Activated naive CD4-positive, alpha-beta T cell treated with anti-CD3 and anti-CD28 coated beads for 36 hours (primary cell): ENCODE measurements at places on chromosomes 1 and 21.
A peak's percentile ranks its signal among the peaks of the same experiment; 100 is the strongest.

DNA sequence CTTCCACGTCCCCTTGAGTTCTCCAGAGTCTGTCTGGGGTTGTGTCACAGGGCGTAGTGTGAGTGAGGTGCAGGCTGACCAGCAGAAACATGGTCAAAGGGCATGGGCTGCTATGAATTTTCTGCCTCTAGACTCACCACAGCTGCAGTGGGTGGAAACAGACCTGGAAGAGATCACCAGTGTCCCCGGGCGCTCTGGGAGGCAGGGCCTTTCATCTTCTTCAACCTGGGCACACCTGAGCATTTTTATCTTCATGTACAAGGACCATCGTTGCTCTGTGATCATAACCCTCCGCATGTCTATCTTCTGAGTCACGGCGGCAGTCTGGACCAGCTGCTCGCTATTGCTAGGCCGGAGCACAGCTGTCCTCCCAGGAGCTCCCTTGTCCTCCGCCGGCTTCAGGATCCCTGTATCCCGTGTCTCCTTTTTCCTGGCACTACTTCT lies 29.6 kb downstream of the DEGS1 start:
- no peak for DNase-seq

- DNase-seq, result no peak
Observed at GRCh38 chr1:180937624-180938225, 25.0 kb downstream of the KIAA1614 start.

DNA sequence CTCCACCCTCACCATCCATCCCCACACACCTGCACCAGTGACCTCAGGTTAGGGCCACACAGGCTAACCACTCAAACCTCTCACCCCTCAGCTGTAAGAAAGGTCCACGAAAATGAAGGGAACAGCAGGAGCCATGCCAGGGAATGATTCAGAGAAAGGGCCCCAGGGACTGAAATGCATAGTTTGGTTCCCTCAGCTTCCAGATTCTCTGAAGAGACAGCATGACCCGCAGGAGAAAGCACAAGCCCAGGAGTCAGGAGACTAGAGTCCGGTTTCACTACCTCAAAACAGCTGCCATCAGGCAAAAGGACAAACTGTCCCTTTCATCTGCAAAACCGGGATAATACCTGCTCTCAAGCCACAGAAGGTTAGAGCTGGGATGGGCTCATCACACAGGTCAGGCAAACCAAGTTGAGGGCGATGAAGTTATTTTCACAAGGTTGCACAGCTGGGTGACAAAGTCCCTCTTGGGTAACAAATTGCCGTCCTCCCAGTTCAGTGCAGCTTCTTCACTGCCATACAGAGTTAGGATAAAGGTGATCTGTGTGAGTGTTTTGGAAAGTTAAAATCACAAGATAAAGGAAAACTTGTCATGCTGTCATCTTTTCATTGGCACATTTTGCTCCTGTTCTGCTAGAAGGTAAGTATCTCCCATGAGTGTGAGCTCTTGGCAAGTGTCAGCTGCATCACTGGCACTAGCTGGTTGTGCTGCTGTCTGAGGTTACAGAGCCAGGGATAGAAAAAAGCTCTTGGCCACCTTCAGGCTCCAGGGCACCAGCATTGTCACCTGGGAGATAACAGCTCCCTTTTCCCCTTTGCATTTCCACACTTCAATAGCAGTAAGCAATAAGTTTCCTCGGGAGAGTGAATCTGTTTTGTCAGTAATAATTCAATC lies 120.4 kb downstream of the KCNH1 start:
- DNase-seq, result no peak

- DNase-seq, result no peak
Observed at GRCh38 chr1:168390271-168390670, 109.6 kb downstream of the TBX19 start.

DNA sequence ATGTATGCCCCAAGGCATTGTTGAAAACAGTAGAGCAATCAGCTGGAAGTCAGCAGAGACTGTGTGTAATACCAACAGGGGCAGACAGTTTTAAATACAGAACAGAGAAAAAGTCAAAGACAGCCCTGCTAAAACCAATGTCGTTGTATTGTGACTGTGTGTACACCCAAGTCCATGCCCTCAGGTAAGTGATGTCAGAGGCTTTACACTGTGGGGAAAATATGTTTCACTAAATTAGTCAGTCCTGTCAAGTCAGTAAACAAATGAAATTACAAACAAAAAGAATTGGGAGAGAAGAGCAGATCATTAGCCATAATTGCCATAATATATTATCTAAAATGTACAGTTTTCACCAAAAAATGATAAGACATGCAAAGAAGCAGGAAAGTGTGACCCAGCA lies 2.4 kb upstream of the CYP2J2 start:
- no peak for DNase-seq

GRCh38 chr1:229258031-229258756 lies 12.7 kb upstream of the RAB4A start:
- DNase-seq, result peak; percentile 75

GRCh38 chr1:227093309-227093708 lies 153.2 kb downstream of the COQ8A start:
- no peak for DNase-seq

- no peak for DNase-seq
Observed at GRCh38 chr21:32499249-32500055, 85.9 kb downstream of the TCP10L start.

DNA sequence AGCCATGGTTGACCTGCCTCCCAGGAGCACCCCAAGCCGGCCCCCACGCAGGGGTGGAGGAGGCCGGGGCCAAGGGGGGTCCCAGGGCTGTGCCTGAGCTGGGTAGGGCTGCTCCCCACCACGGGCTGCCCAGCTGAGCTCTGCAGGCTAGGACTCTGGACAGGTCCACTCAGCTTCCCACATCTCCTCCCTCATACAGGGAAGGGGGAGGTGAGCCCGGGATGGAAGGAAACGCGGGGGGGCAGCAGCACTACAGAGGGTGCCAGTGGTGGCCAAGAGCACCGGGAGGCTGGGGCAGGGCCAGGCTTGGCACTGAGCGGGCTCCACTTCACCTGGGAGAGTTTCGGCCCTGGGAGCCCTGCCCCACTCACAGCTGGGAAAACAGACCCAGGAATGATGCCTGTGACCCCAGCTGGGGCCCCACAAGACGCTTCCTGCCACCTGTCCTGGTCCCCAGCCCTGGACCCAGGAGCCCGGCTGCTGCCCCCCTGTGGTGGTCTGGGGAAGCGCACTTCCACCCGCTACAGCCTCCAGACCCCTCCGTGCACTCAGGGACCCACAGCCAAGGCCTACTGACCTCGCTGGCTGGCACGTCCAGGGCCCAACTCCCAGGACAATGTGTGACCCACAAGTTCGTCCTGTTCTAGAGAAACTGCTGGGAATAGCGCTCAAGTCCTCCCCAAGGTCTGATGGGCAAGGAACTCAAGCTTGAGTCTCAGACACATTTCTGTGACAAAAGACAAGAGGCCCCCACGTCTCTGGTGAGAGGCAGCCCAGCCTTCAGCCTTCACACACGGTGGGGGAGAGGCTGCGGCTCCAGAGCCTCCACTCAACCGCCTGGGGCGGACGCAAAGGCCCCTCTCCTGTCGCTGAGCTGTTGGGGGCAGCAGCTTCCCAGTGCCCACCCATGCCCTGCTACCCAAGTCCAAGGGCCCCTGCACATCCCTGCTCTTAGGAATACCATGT lies 3.0 kb downstream of the AURKAIP1 start:
- DNase-seq, result peak; percentile 85

GRCh38 chr1:64757213-64757612 lies 12.3 kb downstream of the RAVER2 start:
- no peak for DNase-seq

GRCh38 chr1:110872745-110873720 lies at the start of gene CD53:
Gene CD53, plus strand, starts transcription at chr1:110873148. Its CDS starts 18,261 bp downstream, at chr1:110891409.
- peak; percentile 72 for DNase-seq

- DNase-seq, result no peak
Observed at GRCh38 chr1:55197099-55197498, 18.1 kb downstream of the USP24 start.

DNA sequence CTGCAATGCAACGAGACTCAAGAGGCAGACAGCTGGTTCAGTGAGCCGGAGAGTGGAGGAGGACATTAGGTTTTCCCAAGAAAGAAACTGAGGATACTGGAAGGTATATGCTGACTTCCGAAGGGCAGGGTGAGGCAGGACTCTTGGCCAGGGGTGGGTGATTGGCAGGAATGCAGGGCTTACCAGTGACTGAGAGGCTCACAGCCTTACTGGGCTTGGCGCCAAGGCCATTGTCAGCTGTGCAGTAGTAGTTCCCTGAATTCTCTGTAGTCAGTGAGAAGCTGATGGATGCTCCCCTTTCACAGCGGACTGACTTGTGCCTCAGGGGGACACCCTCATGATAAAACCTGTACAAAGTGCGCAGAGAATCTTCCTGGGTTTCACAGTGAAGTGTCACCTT lies 9.6 kb downstream of the FCRL5 start:
- no peak for DNase-seq

DNA sequence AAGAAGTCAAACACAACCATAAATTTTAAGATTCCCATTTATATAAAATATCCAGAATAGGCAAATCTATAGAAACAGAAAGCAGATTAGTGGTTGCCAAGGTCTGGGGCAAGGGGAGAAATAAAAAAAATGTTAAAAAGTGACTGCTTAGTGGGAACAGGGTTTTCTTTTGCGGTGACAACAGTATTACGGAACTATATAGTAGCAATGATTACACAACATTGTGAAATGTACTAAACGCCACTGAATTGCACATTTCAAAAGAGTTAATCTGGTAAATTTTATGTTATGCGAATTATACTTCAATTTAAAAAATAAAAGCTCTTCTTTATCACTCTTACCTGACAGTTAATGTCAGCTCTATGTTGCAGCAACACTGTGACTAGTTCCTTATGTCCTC lies 105.2 kb downstream of the ACBD6 start:
- no peak for DNase-seq

GRCh38 chr1:208142590-208143382 lies 101.4 kb downstream of the PLXNA2 start:
- DNase-seq, result no peak

DNA sequence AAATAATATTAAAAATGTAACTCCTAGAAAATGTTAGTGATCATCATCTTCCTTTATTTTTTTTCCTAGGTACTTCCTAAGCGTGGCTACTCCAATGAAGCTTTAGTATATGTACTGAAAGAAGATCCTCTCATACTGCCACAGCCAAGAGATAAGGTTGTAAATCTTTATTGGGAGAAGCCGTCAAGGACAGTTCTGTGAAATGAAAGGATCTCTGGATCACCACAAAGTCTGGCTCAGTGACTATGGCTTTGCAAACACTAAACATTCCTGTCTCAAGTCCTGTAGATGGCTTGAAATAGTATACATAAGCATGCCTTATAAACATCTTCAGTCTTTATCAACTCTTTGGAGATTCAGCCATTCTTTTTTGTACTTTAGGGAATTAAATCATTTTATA lies 61.2 kb upstream of the DPH5 start:
- no peak for DNase-seq

DNA sequence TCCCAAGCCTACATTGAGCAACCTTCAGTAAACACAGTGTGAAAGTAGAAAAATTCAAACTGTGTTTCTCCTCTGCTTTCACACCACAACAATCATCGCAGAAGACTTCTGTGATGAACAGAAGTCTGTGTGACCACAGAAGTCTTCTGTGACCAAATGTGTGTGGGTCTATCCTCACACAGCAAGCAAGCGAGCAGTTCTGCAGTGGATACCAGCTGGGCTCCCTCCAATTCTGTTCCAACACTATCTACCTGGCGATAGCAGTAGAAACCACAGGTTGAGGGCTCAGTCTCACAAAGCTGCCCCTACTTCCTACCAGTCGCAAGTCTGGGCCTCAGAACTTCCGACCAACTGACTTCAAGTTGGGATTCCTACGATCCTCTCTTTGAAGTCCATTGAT lies 21.0 kb upstream of the RAP1A start:
- peak; percentile 48 for DNase-seq

- DNase-seq, result no peak
Observed at GRCh38 chr1:165873481-165873880, 46.1 kb downstream of the UCK2 start.

GRCh38 chr1:15249081-15249480 lies 2.1 kb downstream of the FHAD1 start:
- peak; percentile 89 for DNase-seq

- no peak for DNase-seq
Observed at GRCh38 chr1:59266927-59267293, 30.0 kb upstream of the FGGY start.

GRCh38 chr1:48676376-48676775 lies 100.3 kb downstream of the BEND5 start:
- DNase-seq, result no peak

DNA sequence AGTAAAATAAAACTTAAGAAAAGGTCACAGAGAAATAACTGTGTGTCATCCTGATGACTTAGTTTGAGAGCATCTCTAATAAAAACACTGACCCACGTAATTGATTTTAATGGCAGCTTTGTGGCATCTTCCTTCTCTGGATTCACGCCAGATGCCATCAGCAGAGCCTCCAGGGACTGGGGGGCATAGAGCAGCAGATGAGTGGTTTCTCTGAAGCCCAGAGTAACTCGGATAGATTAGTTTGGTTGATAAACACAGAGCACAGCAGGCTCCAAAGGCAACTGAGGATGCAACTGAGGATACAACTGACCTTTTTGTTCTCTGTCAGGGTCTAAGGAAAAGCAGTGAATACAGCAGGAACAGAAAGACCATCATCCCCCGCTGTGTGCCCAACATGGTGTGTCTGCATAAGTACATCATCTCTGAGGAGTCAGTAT lies 180.8 kb downstream of the RPS6KC1 start:
- DNase-seq, result no peak

- DNase-seq, result no peak
Observed at GRCh38 chr1:227944931-227945890, 2.5 kb downstream of the WNT9A start.

GRCh38 chr21:46500224-46500861 lies 41.7 kb downstream of the DIP2A start:
- DNase-seq, result no peak

- no peak for DNase-seq
Observed at GRCh38 chr1:203041351-203041932, 15.2 kb downstream of the PPFIA4 start.

DNA sequence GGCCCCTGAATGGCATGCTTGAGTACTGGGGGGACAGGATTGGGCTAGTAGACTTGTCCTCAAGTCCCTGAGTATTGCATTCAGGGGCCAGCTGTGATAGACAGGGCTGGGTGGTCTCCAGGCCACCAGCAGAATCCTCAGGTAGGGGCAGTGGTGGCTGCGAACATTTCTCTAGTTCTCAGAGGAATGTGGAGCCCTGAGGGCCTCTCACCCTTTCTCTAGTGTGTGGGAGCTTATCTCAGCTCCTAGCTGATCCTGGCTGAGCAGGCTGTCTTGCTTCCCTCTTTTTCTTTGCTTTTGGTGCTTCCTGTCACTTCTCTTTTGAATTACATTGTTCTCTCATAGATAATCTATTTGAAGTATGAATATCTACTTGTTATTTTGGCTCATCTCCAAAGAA lies 30.0 kb upstream of the PM20D1 start:
- no peak for DNase-seq

GRCh38 chr1:61085983-61086644 lies 3.8 kb downstream of the NFIA start:
- no peak for DNase-seq
